Bone marrow (tissue), 2 donors: ENCODE measurements at places on chromosomes 16 and 17.

- no peak for DNase-seq
Observed at GRCh38 chr17:65434251-65434650, 127.2 kb downstream of the AXIN2 start.

DNA sequence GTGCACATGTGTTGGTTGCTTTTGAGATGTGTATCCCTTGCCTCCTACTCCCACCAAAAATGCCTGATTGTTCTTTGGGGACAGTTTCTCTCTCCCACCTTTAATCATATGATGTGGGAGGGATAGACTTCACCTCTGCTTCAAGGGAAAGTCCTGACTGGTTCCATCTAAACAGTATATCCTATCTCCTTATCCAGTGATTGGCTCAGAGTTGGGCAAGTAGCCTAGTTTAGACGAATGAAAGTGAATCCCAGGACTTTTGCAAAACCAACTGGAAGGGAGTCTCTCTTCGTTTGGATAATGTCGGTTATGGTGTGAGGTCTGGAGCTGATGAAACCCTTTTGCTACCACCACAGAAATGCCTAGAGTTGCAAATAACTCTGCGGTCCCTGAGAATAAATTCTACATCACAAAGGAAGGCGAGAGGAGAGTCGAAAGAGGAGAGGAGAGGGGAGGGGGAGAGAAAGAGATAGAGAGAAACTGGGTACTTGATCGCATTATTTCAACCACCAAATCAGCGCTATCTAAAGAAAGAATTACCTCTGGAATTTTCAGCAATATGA lies 77.1 kb upstream of the SALL1 start:
- DNase-seq: no peak

GRCh38 chr17:27666831-27667560 lies 36.0 kb downstream of the LGALS9 start:
- no peak for DNase-seq

- no peak for DNase-seq
Observed at GRCh38 chr17:49746791-49747490, 17.0 kb downstream of the FAM117A start.

DNA sequence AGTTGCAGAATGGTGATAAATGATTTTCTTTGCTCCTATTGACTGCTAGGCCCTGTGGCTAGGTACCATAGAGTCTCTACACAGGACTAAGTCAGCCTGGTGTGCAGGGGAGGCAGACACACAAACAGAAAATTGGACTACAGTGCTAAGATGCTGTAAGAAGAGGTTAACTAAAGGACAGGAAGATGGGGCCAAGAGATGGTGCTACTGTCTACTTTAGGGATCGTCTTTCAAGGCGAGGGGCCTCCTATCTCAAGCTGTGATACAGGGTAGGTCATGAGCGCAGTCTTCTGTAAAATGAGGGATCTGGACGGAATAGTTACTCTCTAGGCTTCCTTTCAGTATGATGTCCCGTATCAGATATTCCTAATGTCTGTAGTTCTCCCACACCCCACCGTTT lies 817 bp downstream of the NME1 start:
- DNase-seq: no peak

DNA sequence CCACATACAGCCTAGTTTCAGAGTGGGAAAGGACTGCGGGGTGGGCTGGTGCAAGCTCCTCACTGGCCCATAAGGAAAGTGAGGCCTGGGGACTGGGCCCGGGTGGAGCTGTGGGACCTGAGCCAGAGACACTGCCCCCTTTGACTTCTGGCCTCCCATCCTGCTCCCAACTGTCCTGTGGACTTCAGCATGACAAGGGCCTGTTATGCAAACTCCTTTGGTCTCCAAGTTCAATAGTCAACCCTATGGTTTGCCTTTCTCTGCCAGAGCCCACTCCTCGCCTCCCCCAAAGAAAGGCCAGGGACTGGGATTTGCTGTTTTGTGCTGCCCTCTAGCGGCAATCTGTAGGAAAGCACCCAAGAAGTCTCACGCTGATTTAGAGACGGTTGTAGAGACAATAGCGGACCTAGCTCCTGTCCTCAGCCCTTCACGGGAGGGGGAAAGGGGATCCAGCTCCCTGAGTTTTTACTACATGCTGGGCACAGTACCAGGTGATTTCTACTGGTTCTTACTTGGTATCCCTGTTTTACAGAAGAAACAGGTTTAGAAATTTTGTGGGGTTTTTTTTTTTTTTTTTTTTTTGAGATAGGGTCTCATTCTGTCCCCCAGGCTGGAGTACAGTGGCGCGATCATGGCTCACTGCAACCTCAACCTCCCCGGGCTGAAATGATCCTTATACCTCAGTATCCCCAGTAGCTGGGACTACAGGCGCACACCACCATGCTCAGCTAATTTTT lies 1.2 kb upstream of the TLCD3B start:
- DNase-seq: peak; percentile 73

DNA sequence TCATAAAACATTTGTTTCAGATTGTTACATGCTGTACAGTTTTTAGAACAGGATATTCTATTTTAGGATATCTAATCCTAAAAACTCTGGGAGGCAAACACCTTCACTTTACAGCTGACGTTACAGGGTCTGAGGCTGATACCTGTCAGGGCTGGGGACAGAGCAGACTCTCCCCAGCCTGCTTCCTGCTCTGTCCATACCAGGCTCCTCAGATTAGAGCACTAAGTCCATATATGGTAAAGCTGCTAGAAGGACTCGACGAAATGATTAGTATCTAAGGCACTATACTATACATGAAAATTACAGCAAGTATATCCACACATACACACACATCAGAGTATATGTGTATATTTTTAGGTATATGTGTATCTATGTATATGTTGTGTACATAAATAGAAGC lies 125.2 kb downstream of the ZFHX3 start:
- no peak for DNase-seq

- DNase-seq: peak; percentile 26
Observed at GRCh38 chr17:80212962-80213642, 7.0 kb downstream of the SGSH start.

GRCh38 chr16:78805556-78805955 lies 706.1 kb downstream of the WWOX start:
- DNase-seq: no peak

DNA sequence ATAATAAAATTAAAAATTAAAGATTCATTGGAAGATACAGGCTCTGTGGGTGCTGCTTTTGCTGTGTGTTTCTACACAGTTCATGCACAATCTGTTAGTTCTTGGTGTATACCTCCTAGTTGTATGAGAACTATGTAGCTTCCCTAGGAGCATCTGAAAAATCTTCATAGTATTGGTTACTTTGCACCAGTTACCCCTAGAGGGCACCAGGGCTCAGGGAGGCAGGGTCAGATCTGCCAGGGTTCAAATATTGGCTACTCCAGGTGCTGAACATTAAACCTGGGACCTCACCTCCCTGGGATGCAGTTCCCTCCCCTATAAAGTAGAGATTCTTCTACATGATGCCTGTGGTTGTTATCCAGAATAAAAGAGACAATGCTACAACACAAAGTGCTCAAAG lies 583.0 kb upstream of the CDH11 start:
- DNase-seq: no peak

DNA sequence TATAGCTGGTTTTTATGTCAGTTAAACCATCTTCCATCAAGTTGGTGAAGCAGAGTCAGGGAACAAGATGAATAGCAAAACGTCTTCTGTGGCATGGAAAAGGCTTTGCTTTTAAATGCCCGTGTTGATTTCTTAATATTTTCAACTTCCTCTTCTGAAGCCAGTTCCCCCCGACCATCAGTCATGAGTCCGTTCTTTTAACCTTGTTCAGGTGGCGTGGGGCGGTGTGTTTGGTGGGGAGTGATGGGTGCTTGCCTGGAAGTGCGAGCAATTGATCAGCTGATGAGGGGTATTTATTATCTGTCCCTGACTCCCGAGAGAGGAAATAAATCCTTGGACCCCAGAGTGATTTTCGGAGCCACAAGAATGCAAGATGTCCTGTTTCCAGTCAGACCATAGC lies 147.1 kb downstream of the WWOX start:
- DNase-seq: no peak

DNA sequence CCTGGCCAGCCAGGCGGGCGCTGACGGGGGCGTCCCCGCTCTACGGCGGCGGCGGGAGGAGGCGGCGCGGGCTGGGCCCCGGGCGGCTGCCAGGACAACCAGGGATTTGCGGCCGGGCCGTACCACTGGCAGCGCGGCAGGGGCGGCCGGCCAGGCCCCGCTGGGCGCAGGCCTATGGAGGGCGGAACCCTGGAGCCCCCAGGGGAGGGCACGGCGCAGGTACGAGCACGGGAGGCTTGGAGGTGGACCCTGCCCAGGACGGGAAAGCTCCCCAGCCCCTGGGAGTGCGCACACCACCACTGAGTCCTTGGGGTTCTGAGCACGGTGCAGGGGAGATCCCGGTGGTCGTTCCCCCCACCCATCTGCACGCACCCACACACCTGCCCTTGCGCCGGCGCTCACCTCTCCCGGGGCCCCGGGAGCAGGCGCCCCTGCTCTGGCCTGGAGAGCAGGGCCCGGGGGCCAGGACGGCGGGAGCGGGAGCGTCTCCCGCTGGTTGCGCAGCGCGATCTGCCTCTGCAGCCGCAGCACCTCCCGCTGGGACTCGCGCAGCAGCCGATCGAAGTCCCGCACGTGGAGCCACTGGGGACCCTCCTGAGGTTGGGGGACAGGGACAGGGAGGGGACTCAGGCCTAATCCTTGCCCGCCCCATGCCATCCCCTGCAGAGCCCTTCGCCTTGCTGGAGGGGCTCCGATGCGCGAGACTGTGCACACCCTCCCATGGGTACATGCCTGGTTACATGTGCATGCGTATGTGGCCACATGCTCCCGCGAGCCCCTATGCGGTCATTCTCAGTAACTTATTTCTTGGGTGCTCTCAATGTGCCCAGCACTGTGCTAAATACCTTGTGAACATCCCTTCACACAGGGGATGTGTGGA lies 3.9 kb downstream of the TSPOAP1 start:
- no peak for DNase-seq

DNA sequence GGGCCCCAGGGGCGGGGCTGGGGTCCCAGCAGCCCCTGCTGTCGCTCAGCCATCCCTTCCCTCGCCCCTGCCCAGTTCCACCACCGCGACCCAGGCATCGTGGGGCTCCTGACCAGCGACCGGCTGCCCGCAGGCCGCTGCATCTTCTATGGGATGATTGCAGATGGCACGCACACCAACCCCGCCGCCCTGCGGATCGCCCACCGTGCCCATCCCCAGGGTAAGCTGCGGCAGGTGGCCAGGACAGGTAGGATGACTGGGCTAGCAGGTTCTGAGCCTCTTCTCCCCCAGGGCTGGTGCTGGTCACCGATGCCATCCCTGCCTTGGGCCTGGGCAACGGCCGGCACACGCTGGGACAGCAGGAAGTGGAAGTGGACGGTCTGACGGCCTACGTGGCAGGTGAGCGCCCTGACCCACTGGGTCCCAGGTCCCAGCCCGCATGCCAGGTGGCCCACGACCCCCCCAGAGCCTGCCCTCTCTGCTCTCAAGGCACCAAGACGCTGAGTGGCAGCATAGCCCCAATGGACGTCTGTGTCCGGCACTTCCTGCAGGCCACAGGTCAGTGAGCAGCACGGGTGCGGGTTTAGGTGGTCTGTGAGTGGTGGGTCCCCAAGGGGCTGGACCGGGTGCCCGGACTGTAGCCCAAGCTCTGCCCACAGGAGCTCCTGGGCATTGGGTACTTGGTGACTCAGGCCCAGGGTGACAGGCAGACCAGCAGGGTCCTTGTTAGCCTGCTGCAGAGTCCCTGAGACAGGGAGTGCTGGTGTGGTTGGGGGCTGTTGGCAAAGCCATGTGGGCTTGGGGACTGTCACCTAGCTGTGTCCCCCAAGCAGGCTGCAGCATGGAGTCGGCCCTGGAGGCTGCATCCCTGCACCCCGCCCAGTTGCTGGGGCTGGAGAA lies 2.8 kb downstream of the CEMP1 start:
- DNase-seq: no peak

DNA sequence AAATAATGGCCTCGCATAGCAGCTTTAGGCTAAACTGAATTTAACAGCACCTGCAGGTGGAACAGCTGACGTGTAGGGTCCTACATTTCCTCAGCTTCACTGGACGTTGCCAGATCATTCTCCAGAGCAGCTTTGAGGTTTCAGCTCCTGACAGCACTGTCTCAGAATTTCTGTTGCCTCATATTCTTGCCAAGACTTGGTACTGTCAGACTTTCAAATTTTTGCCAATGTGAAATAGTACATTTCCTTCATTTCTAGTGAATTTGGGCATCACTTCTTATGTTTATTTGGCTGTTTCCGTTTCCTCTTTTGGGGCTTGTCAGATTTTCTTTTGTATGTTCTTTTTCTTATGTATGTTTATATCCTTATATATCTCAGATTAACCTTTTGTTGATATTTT lies 48.7 kb downstream of the MRTFB start:
- no peak for DNase-seq

- DNase-seq: no peak
Observed at GRCh38 chr16:81275064-81275532, 36.6 kb downstream of the BCO1 start.

DNA sequence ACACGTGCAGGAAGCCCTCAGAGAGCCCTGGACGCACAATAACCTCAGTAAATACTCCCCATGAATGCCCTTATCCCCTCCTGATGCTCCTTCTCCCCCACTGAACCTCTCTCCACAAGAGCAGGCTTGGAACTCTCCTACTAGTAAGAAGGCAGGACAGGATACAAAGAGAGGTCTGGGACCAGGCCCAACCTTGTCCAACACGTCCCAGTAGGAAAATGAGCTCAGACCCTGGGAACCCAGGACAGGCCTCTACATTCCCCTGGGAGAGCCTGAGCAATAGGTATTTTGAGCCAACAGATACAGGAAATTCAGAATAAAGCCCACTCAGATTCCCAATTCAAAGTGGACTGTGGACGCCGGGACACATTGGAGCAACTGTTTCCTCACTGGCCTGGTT lies 19.2 kb downstream of the ZNF423 start:
- DNase-seq: no peak

- no peak for DNase-seq
Observed at GRCh38 chr16:6725634-6726331, 606.9 kb upstream of the RBFOX1 start.

DNA sequence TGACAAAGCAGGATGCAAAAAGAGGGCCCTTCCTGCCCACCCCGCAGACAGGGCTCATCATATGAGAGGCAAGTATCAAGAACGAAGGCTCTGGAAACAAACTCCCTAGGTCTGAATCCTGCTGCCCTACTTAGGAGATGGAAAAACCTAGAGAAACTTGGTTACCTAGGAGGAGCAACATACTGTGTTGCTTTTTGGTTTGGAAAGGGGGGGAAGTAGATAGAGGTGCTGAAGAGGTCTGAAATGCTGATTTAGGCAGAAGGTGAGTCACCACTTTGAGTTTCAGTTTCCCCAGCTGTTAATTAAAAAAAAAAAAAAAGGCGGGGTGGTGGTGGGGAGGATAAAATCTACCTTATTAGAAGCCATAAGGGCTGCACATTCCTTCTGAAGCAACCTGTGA lies 1.5 kb downstream of the N4BP1 start:
- DNase-seq: peak; percentile 47

- no peak for DNase-seq
Observed at GRCh38 chr16:82160226-82160625, 9.8 kb downstream of the MPHOSPH6 start.
